ENCODE measurements at places on chromosomes 4 and X.

- DNase-seq: no peak
These were observed 63.2 kb upstream of the WWC2 start for GRCh38 chr4:183035726-183036415.

GRCh38 chrX:12611471-12611870 is 179.7 kb upstream of the PRPS2 start:
- no peak for DNase-seq

DNA sequence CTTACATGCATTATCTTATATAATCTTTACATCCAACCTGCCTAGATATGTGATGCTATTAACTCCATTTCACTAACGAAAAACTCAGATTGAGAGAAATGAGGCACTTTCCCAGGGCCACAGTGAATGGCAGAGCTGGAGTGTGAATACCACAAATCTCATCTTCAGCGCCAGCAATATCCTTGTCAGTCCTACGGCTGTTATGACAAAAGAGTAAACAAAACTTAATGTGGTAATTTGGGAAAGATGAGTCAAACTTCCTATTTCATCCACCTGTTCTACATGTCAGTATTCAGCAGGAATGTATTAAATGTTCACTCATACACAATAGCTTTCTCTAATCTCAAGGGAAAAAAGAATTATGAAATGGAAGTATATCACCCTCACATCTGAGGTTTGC is 56.9 kb downstream of the FAT1 start:
- DNase-seq: no peak

GRCh38 chr4:82710197-82710929 is 88.2 kb downstream of the SCD5 start:
- DNase-seq: no peak

DNA sequence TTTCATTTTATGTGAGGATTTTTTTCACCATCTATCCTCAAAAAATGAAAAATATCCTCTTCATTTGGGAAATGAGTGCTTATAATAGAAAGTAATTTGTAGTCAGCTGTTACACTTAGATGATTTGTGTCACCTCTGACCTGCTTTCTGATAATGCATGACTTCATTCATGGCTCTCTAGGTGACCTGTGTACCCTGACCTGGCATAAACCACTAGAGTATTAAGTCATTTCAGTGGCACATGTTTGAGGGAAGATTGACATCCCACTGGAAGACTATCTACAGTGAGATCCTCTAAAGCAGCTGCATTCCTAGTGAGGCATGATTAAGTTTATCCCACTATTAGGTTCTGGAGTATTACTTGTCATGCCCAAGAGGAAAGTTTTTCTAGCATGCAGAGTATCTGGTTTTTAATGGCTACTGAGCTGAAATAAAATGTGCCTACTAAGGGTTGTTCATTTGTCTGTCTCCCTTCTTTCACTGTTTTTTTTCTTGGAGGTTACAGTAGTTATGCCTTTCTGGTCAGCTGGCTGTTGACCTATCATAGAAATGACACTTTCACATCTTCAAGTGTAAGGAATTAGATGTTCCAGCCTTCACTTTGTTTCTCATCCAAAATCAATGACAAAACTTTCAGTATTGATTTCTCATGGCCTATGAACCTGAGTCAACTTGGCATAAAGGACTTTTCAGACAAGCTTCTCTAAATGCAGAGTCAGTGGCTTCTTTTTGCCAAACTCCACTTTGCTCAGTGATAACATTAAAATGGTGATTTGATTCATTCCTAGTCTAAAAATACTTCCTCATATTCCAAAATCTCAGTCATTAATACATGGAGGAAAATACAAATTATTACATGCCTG is 33.1 kb downstream of the TET2 start:
- no peak for DNase-seq

DNA sequence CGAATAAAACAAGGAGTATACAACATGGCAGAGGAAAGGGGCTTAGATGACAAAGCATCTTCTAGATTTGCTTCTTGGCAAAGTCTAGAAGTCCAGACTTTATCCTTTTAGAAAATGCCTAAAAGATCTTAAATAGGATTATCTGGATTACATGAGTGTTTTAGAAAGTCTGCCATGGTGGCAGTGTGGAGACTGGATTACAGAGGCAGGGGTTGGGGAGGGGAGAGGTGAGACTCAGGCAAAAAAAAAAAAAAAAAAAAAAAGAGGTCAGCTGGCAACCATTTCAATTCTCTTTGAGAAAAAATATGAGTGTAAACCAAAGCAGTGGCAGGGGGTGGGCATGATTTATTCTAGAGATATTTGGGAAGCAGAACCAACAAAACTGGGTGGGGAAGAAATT is 17.4 kb downstream of the ZNF827 start:
- DNase-seq: no peak

DNA sequence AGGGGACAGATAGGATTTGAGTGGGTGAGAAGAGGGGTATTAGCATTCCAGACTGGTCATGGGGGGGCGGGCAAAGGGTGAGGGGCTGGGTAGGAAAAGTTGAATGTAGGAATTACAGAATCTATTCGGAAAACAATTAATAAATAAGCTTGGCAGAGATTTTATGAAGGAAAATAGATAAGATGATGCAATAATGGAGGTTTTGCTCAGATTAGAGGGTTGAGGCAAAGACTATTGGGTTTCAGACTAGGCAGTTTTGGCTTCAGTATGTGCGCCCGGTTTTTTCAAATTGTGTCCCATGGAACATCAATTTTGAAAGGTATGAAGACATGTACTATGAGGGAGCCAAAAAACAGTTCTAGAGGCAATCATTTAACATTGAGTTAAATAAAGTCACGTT is 410.6 kb downstream of the SPRY1 start:
- no peak for DNase-seq

DNA sequence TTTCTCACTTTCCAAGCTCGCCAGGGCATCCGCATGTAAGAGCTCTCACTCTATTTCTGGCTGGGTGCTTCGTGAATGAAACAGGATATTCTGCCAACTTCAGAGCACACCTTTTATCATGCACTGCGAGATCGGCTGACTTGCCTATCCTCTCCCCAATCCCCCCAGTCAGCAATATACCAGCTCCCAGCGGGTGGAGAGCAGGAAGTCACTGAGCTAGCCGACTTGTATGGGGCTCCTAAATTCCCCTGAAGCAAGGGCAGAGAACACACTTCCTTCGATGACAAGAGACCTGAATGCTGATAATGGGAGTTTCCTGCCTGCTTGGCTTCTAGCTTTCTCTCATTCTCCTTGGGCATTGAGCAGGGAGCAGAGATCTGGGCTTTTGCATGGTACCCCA is 33.8 kb upstream of the MAMLD1 start:
- no peak for DNase-seq

GRCh38 chrX:100070334-100070849 is 339.7 kb downstream of the PCDH19 start:
- DNase-seq: no peak

- DNase-seq: no peak
These were observed 725.7 kb upstream of the TENM3 start for GRCh38 chr4:181517491-181517890.

DNA sequence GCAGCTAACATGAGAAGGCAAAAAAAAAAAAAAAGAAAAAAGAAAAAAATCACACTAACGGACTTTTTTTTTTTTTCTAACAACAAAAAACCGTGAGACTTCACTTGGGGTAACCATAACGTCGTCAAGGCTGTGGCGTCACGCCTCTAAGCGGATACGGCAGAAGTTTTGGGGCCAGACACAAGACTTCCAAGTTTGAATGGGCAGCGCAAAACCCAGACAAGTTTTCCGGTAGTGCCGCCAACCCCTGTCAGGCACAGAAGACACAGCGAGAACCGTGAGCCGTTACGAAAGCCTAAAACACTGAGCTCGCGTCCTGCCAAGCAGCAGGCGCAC is 556 bp upstream of the SMARCA5 start:
- no peak for DNase-seq

GRCh38 chr4:128670513-128670912 is 139.0 kb upstream of the JADE1 start:
- no peak for DNase-seq

DNA sequence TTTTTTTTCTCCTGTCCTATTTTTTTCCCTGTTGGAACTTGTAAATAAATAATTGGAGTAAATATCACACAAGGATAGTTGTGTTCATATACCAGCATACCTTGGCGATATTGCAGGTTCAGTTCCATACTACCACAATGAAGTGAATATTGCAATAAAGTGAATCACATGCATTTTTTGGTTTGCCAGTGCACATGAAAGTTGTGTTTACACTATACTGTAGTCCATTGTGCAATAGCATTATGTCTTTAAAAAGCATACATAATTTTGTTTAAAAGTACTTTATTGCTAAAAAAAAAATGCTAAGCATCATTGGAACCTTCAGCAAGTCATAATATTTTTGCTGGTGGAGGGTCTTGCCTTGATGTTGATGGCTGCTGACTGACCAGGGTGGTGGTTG is 88.6 kb downstream of the GSTCD start:
- no peak for DNase-seq

Data from omental fat pad (tissue), 4 donors.